GM13977 (cell line): ENCODE measurements at places on chromosomes 11 and 22.

DNA sequence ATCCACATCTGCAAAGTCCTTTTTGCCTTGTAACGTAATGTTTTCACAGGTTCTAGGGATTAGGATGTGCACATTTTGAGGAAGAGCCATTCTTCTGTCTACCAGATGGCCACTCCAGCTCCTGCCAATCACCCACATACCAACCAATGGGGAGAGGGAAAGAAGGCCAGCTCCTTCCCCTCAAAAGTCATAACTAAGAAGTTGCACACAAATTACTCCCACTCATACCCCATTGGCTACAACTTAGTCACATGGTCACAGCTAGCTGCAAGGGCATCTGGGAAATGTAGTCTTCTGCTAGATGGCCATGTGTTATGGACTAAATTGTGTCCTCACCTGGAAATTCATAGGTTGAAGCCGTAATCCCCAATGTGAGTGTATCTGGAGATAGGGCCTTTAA is 15.4 kb upstream of the MYOD1 start:
- DNase-seq: no peak

DNA sequence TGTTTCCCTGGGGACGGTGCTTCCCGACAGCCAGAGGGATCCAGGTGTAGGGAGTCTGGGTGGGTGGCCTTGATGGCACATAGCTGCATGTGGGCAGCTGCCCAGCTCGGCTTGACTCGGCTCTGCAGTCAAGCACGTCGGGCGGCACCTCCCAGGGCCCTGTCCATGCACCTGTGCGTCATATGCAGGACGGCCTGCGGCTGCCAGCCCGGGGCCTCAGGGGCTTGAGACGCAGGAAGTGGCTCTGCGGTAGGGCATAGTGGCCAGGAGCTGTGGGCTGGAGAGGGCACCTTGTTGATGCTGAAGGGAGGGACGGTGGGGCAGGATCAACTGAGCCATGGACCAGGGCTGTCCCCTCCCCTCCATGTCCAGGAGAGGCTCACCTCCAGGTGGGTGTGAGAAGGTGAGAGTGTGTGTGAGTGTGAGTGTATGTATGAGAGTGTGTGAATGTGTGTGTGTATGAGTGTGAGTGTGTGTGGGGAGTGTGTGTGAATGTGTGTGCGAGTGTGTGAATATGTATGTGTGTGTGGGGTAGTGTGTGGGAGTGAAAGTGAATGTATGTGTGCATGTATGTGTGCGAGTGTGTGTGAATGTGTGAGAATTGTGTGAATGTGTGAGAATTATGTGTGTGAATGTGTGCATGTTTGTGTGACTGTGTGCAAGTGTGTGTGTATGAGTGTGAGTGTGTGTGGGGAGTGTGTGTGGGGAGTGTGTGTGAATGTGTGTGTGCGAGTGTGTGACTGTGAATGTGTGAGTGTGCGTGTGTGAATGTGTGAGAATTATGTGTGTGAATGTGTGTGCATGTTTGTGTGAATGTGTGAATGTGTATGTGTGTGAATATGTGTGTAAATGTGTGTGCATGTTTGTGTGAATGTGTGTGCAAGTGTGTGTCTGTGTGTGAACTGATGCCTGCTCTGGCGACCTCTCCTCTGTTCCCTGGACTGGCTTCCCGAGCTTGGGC is 5.7 kb upstream of the SUN2 start:
- no peak for DNase-seq

DNA sequence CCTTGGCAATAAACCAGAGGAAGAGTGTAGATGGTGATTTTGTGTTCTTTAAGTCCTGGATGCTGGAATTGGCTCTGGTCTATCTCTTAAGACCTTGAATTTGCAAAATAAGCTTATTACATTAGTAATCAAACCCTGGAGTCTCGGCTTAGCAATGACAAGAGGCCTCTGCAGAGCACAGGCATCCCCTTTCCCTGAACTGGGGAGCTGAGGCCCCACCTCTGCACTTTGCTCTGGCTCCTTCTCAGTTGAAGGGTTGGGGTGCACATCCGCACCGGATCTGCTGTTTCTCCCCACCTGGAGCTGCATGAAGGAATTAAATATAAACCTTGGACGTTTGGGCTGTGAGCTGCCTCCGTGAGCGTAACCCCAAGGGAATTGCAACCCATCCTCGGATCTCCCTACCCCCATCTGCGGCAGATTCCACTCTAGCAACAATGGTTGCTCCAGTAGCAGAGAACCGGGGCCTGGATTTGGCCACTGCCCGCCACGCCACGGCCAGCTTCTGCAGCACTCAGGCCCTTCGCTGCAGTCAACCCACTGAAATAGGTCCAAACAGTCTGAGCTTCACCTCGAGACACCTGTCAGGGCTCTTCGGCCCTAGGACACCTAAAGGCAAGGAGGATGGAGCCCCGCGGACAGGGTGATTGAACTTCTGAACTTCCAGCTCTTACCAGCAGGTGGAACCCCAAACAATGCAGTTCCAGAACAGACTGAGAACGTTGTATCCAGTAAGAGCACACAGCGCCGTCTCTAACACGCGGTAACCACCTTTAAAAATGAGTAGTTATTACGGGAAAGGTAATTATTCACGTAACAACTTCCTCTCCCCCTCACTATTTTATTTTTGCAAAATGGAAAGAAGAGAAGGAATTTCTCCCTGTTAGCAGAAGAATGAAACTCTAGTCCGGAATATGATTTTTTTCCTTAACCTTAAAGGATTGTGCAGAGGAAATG is 54.8 kb upstream of the CAPRIN1 start:
- peak; percentile 78 for DNase-seq

GRCh38 chr11:655036-655726 is 18.1 kb downstream of the DRD4 start:
- no peak for DNase-seq
